ENCODE measurements at places on chromosomes 7 and 10. TPM values are rescaled to one million over a fixed set of nuclear protein-coding genes. Genes with fewer than 3 reads are reported as not detected.

HSPA12A gene
- 3.0 TPM for total RNA-seq

RASA4B gene
- 12.1 TPM for total RNA-seq

PHKG1 gene
- 0.10 TPM for total RNA-seq

DNA sequence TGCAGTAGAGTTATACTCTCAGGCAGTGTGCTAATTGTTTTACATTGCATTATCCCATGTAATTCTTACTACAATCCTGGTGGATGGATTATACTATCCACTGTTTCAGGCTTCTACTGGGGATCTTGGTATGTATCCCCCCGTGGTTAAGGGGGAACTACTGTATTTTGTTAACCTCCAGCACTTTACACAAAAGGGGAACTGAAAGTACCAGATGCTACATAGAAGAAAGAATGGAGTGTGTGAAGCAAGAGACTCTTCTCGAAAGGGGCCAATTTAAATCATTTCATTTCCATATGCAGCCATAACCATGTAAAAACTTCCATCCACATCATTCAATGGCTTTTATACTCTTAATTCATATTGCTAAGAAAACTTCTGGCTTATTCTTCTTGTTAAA is 69.4 kb downstream of the C1GALT1 start:
- DNase-seq = no peak

GRCh38 chr10:101060036-101060950 is 1.5 kb upstream of the KAZALD1 start:
- DNase-seq = peak; percentile 93

GRCh38 chr7:44956157-44956766 is 22.6 kb downstream of the MYO1G start:
- no peak for DNase-seq

DNA sequence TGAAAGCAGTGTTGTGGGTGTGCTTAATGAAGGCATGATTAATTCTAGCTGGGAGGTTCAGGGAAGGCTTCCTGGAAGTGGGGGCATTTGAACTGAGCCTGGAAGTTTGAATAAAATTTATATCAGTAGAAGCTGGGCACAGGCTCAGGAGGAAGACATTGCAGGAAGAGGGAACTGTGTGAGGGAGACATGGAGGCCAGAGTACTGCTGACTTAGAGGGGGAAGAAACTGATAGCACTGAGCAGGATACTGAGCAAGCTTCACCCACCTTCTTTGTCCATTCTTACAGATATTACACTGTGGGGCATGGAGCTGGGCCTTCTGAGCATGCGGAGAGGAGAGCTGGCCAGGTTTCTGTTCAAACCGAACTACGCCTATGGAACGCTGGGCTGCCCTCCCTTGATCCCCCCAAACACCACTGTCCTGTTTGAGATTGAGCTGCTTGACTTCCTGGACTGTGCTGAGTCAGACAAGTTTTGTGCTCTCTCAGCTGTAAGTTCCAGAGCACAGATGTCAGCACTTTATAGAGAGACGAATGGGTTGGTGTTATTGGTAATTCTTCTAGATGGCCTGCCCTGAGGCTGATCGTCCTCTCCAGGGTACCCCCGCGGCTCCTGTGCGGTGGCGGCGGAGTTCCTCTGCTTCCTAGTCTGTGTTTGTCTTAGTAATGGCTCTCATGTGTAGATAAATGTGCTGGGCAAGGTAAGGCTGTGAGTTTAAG is 2.1 kb downstream of the FKBP6 start:
- no peak for DNase-seq

Data from glomerular endothelial cell (primary cell).